ENCODE measurements at places on chromosomes 1 and 21.

DNA sequence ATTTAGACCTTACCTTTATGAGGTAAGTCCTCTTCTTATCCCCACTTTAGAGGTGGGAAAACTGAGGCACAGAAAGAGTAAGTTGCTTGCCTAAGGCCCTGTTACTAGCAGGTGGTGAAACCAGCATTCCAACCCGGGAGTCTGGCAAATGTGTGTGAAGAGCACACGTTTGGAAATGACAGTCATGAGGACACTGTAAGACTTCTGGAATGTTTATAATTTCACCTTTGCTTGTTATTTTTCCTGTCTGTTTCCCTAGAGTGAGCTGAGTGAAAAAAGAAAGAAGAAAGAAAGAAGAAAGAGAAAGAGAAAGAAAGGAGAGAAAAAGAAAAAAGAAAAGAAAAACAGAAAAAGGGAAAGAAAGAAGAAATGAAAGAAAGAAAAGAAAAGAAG lies 21.2 kb upstream of the LGALS8 start:
- DNase-seq: no peak

DNA sequence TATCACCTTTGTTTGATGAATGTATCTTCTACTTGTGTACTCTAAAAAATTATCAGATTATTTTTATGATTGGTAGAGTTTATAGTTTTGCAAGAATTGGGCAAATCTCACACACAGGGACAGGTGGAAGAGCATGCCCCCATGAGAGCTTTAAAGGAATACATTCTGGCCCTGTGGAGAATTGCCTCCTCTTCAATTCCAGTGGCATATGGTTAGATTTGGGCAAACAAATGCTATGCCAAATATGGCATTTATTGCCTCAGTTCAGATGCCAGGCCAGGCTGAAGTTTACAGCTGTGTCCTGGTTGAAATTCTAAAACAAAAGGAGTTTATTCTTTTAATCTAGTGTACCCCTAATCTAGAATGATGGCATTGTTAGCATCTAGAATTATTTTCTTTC lies 162.4 kb upstream of the CACYBP start:
- DNase-seq: no peak

DNA sequence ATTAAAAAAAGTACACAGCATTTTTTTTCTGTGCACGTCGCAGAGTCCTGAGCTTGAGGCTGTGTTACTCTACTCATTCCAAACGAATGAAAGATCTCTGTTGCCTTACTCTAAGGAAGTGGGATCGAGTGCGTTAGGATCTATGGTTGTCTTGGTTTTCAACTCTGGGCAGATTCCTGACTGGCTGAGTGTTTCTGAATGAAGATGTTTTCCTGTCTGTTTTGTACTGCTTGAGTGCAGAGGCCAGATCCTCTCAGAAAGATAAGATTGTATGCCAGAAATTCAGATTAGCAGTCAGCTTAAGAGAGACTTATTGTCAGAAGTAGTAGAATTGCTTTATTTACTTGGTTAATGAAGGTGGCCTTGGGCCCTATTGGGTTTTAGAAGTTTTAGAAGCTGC lies 14.0 kb downstream of the PLA2G2E start:
- DNase-seq: no peak

GRCh38 chr1:69328186-69328585 lies 239.5 kb upstream of the LRRC7 start:
- no peak for DNase-seq

GRCh38 chr1:15573477-15573876 lies 11.4 kb downstream of the AGMAT start:
- DNase-seq: no peak

DNA sequence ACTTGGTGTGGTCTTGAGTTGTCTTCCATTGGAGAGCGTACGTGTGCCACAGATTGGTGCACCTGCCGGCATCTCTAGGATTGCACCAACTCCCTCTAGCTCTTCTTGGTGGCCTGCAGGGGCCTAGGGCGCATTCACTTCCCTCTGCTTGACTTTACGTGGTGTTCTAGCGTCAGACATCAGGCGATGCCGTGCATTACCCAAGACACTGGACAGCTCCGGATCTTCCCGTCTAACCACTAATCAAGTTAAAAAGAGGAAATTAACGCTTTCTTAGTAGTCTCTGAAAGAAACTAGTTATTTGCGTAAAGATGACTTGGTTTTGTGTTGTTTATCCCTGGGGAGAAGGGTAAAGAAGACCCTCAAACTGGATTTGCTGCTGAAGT lies 510 bp upstream of the IL10RB start:
- DNase-seq: no peak

GRCh38 chr21:42337830-42338728 lies 12.7 kb downstream of the TFF2 start:
- DNase-seq: peak; percentile 89

- no peak for DNase-seq
These were observed 2.5 kb upstream of the TRPM2 start for GRCh38 chr21:44350773-44351481.
